ENCODE measurements at places on chromosomes 12 and 14.

DNA sequence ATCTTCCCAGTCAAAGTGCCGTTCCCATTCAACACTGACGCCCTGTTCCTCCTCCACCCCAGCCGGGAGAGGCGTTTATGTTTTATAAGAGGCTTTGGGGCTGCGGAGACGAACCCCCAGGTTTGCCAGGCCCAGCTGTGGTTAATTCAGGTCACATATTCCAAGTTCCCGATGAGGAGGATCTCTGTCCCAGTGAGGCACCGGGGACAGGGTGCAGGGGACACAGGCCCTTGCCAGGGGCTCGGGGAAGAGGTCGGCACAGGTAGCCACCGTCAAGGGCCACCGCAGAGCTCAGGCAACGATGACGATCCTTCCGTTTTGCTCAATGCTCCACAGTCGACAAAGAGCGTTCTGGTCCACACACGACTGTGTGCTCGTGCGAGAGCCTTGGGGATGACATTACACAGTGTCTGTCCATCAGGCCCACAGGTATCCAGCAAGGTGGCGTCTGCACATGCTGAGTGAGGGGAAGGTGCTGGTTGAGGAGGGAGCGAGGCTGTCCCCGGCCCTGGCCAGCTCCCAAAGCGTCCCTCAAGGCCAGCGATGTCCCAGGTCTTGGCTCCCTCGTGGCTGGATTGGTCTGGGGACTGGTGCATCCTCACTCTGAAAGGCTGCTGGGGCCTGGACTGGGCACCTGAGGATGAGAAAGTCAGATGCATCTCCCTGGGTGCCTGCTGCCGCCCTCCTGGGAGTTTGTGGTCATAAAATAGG is 189.2 kb upstream of the C14orf180 start:
- no peak for DNase-seq

DNA sequence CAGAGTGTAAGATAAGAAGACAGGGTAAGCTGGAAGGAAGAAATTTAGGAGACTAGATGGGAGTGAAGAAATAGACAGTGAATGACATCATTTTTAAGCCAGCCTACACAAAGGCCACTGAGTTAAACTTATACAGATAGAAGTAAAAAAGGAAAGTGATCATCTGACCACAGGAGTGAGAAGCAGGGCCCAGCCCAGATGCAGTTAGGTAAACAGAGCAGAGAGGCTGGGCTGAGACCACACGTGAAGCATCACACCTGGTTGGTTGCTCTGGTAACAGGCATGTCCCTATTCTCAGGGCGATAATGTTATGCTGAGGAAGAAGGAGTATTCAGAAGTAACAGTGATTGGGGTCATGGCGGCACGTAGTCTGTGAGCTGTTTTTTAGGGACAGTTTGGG is 1079.4 kb downstream of the AACS start:
- DNase-seq, result no peak

DNA sequence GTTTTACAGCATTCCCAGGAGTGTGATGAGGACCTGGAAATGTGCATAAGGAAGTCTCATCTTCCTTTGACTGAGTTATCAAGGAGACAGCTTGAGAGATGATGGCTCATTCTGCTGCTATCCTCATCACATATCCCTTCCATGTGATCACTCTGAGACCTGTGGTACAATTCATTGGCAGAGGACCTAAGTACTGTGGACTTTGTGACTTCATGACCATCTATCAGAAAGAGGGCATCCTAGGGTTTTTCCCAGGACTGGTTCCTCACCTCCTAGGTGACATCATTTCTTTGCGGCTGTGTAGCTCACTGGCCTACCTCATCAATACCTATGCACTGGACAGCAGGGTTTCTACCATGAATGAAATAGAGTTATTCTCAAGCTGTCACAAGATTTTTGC is 172.1 kb upstream of the PLEKHG7 start:
- no peak for DNase-seq

GRCh38 chr14:42778984-42779383 is 1172.3 kb downstream of the LRFN5 start:
- no peak for DNase-seq

DNA sequence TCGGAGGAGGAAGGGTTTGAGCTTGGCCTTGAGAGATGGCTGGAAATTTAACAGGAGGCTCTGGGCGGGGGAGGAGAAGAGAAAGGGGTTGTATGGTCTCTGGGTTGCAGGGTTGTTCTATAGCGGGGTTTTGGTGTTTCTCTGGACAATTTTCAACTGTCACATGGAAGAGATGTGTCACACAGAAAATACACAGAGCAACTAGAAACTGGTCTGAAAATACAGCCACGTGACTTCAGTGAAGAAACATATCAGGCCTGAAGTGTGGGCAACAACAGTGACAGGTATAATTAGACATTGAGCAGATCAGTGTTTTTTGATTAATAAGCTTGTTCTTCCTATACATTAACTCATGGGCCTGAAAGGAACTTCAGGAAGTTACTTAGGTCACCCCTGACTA is 205.3 kb upstream of the HMGA2 start:
- no peak for DNase-seq

GRCh38 chr12:52156311-52156710 is 35.5 kb downstream of the KRT80 start:
- no peak for DNase-seq

DNA sequence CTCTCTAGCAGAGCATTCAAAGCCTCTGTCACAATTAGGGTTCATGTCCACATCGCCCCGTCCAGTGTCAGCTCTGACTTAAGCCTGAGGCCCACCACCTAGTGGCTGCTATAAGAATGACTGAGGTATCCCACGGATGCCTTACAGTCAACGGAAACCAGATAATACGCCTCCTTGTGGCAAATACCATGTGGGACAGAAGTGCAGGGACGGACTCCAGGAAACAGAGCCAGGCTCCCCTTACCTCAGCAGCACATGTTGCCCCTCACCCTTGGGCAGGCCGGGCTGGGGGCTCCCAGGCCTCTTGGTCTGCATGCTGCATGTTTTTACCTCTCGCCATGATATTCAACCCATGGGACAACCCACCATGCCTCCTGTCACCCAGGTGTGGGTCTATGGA is 86.3 kb downstream of the VWF start:
- DNase-seq, result peak; percentile 35

DNA sequence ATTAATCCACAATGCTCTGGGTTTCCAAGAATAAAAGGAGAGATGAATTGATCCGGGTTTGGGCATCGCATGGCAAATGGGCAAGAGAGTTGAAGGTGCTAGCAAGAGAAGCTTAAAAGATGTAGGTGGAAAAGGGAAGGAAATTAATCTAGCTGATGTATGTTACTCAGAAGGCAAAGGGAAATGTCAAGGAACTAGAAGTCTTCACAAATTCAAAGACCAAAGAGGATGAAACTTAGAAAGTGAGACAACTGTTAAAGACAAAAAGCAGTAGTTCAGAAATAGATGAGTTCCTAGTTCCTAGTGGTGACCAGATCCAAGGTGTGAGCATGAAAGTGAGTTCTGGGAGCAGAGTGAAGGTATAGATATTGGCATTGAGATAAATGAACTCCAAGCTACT is 228.3 kb downstream of the SEC23A start:
- no peak for DNase-seq

GRCh38 chr12:62763861-62764645 is 170.9 kb downstream of the PPM1H start:
- no peak for DNase-seq

DNA sequence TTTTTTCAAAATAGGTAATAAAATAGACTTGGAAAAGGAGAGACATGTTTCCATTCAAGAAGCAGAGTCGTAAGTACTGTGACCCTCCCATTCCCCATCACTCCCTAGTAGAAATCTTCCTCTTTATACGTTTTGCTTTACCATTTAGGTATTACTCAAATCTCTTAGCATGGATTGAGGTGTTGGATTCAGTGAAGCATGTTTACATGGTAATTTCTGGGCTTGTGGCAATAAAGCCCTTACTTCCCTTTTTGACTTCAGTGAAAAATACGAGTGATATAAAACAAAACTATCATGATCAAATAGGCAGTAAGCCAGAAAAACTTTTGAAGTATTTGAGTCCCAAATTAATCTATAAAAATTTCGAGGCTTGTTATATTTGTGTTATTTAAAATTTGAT is 27.4 kb downstream of the RAB21 start:
- no peak for DNase-seq

DNA sequence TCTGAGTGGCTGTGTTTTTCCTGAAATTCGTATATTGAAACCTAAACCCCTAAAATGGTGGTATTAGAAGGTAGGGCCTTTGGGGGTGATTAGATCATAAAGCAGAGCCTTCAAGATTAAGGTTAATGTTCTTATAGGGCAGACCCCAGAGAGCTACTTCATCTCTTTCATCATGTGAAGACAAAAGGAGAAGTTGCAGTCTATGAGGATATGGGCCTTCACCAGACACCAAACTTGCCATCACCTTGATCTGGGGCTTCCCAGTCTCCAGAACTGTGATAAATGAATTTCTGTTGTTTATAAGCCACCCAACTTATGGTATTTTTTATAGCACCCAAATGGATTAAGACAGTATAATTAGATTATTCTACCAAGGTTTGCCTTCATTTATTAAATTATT is 275.0 kb upstream of the ATP2B1 start:
- no peak for DNase-seq

DNA sequence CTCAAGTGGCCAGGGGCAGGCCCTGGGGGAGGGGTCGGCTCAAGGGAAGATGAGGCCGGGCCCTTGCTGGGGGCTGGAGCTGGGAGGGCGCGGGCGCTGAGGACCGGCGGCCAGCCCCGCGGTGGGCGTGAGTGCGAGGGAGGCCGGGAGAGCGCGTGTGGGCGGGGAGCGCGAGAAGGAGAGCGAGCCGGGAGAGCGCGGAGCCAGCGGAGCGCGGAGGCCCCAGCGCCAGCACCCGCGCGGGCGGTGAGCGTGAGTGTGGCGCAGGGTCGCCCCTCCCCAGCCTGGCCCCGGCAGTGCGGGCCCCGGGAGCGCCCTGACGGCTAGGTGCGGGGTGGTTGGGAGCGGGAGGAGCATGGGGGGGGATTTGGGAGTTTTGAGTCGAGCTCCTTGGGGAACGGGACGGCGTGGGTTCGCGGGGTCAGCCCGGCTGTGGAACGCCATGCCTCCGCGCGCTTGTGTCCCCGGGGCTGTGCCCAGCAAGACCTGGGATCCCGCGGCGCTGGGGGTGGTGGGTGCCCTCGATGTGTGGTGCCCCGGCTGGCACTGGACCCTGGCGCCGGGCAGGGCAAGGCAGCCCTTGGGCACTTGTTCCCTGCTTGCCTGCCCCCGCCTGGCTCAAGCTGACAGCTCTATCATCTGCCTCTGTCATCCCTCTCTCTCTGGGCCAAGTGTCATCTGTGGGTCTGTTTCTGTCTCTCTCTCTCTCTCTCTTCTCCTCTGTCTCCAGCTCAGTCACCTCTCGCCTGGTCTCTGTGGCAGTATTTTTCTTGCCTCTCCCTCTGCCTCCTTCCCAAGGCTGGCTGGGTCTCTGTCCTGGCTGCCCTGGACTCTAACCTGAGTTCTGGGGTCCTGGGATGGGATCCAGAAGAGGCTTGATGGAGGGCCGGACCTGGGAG is at the start of gene LBHD2:
Gene LBHD2 (plus strand): TSS at position 190 of the 899 bp plus-strand sequence. CDS start 1,803 bp downstream, outside the sequence.
- DNase-seq, result no peak

- no peak for DNase-seq
These were observed 12.8 kb upstream of the ZDHHC22 start for GRCh38 chr14:77154421-77154820.

DNA sequence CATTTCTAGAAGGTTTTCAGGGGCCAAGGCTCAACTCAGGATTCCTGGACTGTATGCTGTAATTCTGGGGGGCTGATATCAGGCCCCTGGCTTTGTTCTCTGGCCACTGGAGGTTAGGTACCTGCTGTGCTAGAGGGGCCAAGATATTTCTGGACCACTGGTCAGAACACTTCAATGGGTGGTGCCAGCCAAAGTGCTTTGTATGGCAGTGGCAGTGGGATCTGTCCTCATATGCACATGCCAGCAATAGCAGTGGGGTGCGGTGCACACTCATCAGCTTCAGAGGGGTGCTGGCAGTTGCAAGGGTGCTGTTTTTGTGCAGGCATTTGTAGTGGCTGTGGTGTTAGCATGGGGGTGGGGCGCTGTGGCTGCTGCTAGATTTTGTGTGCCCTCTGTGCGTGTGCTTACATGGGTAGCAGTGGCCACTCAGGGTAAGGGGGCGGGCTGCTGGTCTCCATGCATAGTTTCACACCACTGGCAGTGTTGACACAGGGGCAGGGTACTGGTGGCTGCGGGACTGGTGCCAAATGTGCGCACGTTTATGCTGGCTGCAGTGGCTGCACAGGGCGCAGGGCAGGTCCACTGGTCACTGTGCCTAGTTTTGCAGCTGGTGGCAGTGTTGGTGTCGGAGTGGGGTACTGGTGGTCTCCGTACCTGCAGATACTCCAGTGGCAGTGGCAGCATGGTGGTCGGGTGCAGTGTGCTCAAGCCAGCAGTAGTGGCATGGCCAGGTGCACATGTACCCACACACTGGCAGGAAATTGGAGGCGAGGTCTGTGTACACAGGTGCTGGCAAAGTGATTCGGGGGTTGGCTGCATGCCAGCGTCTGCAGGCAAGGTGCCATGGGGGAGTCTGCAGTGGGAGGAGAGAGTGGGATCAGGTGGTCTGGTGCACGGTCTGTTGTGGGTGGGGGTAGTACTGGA is 12.6 kb downstream of the NOPCHAP1 start:
- no peak for DNase-seq

GRCh38 chr12:117120787-117121186 is 21.6 kb upstream of the TESC start:
- no peak for DNase-seq

- no peak for DNase-seq
These were observed 1464.1 kb upstream of the FLRT2 start for GRCh38 chr14:84065811-84066210.

- DNase-seq, result no peak
These were observed 2.1 kb upstream of the EMC9 start for GRCh38 chr14:24143511-24143910.

GRCh38 chr12:46342562-46343033 is 30.0 kb downstream of the SLC38A2 start:
- DNase-seq, result no peak

DNA sequence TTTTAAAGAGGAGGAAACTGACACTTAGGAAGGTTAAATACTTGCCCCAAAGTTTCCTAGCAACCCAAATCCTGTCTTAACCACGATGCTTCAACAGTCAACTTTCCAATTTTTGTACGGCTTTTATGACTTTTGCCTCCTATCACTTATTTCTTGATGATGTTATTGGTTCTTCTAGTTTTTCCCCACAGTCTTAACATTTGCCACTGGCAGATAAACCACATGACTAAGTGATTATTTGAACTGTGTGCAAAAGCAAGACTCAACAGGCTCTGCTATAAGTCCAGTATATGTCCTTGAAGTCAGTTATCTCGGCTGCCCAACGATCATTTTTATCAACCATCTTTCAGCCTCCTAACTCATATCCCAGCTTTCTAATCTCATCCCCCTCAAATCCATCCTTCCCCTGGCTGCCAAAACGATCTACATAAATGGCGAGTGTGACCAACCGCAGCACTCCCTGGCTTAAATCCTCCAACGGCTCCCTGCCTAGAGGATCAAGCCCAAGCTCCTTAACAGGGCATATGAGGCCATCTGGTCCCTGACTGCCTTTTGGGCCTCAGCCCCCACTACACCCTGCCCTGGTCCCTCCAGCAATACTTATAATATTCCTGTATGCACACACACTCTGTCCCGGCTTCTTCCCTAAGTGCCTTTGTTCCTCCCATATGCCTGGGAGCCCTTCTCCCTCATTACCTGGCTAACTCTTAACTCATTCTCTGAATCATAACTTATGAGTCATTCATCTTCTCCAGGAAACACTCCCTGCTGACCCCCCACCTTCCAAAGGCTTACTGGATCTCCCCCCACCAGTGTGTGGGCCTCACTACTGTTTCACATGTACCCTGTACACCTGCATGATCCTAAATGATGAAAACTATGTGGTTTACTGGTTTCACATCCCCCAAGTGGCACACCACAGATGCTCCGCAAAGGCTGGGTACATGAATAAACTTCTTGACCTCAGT is 8.8 kb downstream of the VPS37B start:
- DNase-seq, result peak; percentile 67

Data from activated CD4-positive, alpha-beta T cell treated with anti-CD3 and anti-CD28 coated beads, Interleukin-2, amount 50 U/mL, for 48 hours (primary cell).